ENCODE measurements at places on chromosomes 7 and 10.

DNA sequence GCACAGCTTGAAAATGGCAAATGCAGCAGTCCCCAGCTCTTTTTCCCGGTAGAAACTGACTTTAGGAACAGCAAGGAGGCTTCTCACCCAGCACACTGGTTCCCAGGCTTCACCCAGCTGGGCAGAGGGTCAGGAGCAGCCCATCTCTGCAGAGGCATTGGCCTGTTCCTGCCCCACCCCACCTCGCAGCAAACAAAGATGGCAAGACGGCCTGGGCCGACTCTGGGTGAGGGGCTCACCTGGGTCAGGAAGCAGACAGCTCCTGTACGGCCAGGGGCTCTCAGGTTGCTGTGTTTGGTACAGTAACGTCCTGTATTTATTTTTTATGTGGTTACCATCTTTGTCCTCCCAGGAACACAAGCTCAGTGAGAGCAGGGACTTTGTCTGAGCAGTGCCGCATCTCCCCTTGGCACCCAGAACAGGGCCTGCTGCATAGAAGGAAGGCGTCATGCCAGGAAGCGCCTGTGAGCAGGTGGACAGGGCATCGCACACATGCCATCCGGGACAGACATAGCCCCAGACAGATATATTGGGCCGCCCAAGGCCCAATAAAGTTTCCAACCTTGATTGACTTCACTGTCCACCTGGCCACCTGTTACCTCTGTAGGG, 585.0 kb upstream of the FOXK1 start:
- no peak for DNase-seq

- DNase-seq, result no peak
These were observed 190.9 kb downstream of the BMPER start for GRCh38 chr7:34096198-34096651.

GRCh38 chr7:156558198-156558597, 82.4 kb upstream of the RNF32 start:
- DNase-seq, result no peak

DNA sequence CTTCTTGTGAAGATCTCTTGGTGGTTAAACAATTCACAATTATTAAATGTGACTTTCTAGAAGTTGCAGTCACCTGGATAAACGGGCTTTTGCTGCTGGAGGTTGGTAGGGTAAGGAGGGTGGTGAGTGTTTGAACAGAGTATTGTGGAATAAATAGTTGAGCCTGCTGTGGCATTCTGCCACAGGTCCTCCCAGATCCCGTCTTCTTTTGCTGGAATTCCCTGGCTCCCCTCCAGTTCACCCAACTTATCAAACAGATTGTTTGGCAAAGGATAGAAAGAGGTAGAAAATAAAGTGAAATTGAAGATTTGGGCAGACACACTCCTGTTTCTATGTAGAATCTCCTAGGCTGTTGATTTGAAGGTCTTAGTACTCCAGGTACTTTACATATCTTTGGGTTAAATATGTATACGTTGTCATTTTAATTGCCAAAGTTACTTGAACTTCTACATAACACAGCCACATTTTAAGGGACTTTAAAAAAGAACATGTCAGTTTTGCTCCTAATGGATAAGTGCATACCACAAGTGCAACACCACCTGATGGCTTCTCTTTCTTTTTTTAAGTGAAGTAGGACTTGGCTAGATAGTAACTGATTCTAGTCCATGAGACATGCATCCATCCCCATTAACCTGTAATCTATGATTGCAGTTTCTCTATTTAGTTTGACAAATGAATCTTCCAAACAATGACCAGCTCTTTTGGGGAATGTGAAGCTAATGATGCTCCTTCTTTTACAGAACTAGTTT, 83.0 kb downstream of the ARL4A start:
- DNase-seq, result no peak

GRCh38 chr10:48450741-48451466, 144.4 kb downstream of the MAPK8 start:
- DNase-seq, result no peak

DNA sequence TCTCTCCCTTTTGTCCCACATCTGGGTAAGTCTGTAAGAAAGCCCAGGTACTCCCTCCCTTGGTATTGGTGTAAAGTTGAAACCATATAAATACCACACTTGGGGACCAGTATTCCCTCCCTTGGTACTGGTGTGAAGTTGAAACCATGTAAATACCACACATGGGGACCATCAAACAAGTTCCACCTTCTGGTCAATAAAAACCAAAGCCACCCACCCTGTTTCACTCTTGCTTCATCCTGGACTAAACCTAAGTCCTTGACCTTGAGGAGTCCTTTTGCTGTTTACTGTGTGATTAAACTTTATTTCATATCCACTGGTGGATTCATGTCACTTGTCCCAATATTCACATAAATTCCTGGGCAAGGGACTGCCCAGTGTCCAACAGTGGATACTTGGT, 8.4 kb downstream of the P4HA1 start:
- DNase-seq, result no peak

DNA sequence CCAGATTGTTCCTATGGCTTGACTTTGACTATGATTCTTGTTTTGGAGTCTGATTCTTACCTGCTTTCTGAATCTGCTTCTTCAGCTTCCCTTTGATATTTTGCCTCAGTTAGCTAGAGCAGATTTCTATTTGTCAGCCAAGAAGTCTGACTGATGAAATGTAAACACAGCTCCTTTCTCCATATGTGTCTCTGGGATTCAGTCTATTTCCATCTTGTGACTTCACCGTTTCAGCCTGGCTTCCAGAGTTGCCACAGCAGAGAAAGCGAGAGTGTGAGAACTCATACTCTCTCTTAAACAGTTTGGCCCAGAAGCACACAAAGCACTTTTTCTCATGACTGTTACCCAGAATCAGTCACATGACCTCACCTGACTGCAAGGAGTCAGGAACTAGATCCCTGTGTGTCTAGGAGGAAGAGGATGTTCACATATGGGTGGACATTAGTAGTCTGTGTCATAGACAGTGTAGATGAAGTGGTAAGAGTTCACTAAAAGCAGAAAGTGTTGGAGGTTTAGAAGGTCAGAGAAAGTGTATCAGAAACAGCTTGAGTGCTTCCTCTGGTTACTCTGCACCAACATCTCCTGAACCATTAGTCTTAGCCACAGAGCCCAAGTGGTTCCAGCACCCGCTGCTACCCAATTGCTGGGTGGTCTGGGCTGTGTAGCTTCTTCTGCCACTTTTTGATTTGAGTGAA, 103.4 kb upstream of the CDK6 start:
- DNase-seq, result no peak

GRCh38 chr10:29949411-29950011, 109.9 kb downstream of the JCAD start:
- no peak for DNase-seq

GRCh38 chr10:98269435-98269912, 1.5 kb upstream of the LOXL4 start:
- no peak for DNase-seq

GRCh38 chr7:38323156-38323555, 49.7 kb upstream of the TARP start:
- no peak for DNase-seq

DNA sequence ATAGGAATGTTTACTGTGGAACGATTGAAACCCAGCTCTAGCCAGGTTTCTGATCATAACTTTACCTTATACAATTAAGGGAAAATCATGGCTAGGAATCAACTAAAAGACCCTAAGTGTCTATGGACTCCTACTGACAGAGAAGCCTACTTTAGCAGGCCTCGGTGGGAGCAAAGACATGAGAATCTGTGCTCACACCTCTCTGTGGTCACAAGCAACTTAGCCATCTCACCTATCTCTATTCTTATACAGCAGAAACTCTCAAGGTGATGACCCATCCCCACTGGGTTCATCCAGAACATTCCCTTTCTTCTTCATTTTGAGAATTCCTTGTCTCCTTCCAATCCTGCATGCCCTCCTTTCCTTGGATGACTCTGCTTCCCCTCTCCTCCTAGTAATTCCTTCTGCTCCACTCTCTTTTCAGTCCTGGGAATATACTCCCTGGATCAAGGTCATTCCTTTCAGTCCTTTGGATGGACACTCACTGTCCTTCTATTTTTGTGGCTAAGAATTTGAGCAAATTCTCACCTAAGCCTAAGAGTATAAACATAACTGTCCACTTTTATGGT, 2.9 kb downstream of the BLNK start:
- DNase-seq, result no peak

- DNase-seq, result no peak
These were observed 320.9 kb downstream of the AHR start for GRCh38 chr7:17619196-17619818.

DNA sequence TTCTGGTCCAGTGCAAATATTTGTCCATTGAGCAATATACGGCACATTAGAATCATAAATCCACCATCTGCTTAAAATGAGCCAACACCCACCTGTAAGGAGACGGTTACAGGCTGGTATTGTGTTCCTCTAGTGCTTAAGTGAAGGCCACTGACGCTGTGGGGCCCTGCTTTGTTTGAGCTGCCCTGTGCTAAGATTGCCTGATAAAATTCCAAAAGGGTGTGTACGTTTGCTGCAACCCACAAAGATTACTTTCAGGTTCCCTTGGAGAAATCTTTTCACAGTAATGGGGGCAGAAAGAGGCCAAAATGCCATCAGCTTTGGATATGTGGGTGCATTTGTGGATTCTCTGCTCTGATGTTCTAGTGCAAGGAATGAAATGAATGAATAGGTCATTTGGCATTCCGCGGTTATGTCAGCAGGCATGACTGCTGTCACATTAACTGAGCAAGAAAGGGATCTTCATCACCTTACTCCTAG, 34.4 kb downstream of the AGR3 start:
- DNase-seq, result no peak

GRCh38 chr7:124072603-124073309, 39.9 kb upstream of the TMEM229A start:
- DNase-seq, result no peak

DNA sequence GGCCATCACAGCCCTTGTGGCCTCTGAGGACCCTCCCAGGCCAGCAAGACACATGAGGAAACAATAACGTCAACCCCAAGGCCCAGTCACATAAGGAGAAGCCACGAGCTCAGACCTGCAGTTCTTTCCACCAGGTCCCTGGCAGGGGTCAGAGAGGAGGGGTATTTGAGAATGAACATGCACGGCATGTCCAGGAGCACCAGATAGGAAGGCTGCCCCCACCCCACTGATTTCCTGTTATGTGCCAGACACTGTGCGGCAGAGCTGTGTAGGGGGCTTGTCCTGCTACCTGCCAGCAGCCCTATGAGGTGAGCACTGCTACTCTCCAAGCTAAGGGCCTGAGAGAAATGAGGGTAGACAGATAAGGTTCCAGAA, 40.7 kb upstream of the ZMIZ1 start:
- no peak for DNase-seq

GRCh38 chr10:88979153-88979562, 11.4 kb upstream of the FAS start:
- no peak for DNase-seq

GRCh38 chr7:116548506-116548905, 23.7 kb downstream of the CAV1 start:
- no peak for DNase-seq

DNA sequence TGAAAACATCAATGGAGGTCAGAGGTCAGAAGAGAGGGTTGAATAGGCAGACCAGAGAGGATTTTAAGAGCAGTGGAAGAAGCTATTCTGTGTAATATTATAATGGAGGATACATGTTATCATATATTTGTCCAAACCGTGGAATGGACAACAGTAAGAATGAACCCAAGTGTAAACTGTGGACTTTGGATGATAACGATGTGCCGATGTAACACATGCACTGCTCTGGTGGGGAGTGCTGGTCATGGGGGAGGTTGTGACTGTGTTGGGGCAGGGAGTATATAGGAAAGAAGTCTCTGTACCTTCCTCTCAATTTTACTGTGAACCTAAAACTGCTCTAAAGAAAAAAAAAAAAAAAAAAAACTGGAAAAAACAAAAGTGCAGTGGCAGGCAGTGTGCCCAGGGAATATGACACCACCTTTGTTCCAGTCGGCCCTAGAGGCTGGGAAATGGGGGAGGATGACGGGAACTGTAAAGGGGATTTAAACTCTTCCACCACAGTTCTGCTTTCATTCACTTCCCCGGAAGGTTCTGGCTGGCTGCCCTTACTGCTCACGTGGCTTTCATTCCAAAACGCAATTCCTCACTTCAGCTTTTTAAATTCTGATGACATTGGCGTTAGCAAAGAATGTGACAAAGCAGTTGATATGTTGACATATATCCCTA, 113.7 kb upstream of the ANKRD1 start:
- DNase-seq, result no peak

DNA sequence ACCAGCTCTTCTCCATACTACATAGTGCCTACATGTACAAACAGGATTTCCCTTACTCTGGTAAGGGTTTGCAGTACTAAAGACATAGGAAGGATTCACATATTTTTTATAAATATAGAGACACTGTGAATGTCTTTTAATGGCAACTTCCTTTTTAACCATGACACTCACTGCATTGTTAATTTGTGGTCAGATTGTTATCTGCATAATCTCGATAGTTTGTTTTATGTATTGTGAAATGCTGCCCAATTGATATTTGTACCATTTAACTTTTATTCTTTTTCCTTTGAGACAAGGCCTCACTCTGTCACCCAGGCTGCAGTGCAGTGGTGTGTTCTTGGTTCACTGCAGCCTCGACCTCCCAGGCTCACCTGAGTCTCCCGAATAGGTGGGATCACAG, 39.7 kb downstream of the SP8 start:
- DNase-seq, result no peak

GRCh38 chr7:143299840-143300239, 11.7 kb downstream of the CASP2 start:
- DNase-seq, result peak; percentile 33

DNA sequence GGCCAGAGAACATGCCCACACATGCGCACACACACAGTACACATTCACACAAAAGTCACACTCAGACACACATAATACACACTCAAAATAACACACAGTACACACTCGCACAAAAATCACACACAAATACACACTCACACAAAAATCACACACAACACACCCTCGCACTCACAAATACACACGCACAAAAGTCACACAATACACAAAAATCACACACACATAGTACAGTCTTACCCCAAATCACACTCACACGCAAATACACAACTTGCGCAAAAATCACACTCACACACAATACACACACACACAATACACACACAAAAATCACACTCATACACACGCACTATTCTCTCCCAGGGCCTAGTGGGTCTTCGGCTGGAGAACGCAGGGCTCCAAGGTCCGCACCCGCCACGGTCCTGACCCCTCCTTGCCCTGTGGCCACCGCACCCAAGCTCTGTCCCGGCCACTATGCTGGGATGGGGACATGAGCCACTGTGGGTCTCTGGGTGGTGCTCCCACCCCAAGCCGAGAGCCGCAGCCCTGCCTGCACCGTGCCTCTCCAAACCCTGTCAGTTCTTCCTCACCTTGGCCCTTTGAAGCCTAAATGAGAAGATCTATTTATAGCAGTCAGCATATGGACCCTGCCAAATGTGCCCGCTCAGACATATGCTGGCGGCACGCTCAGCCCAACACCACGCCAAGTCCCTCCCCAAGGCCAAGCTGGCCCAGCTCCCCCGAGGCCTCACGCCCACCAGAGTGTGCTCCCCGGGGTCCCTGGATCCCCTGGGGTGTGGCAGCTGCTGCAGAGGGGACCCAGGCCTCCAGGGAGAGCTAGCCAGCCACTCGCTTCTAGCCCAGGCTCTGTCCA, 55.9 kb downstream of the ELFN1 start:
- DNase-seq, result no peak
